ENCODE measurements at places on chromosomes 6 and 20.

GRCh38 chr20:50674138-50674825 is 17.1 kb downstream of the RIPOR3 start:
- no peak for DNase-seq

GRCh38 chr20:62768551-62769287 is 27.6 kb upstream of the MRGBP start:
- no peak for DNase-seq

DNA sequence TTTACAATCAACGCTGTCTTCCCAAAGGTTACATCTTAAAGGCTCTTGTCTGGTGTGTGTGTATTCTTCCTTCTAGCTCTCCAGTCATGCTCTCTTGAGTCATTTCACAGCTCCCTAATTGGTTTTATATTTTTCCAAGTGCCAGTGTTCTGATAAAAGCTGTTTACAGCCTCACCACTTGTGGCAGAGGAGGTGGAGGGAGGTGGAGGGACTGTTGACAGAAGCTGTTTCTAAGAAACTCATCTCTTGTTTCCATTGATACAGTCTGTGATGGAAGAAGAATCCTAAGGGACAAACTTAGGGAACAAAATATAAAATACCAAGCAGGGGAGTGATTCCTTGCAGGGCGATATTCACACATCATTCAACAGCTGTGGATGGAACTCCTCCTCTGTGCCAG is 64.0 kb downstream of the QRSL1 start:
- no peak for DNase-seq

DNA sequence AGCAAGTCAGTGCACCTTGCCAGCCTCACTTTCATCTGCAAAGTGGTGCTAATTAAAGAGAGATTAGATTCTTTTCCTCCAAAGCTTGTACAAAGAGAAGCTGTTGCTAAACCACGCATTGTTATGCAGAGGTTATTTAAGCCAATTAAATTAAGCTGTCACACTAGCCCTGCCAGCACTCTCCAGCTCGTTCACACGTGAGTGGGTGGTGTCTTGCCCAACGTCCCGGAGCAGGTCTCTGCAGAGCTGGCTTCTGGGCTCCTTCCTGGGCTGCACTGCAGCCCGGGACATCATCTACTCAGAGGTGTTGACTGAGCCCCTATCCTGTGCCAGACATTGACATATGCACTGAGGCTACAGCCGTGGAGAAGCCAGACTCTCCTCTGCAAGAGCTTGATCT is 401.6 kb upstream of the SULF2 start:
- DNase-seq: no peak

GRCh38 chr6:54719633-54720032 is 126.9 kb upstream of the FAM83B start:
- no peak for DNase-seq

DNA sequence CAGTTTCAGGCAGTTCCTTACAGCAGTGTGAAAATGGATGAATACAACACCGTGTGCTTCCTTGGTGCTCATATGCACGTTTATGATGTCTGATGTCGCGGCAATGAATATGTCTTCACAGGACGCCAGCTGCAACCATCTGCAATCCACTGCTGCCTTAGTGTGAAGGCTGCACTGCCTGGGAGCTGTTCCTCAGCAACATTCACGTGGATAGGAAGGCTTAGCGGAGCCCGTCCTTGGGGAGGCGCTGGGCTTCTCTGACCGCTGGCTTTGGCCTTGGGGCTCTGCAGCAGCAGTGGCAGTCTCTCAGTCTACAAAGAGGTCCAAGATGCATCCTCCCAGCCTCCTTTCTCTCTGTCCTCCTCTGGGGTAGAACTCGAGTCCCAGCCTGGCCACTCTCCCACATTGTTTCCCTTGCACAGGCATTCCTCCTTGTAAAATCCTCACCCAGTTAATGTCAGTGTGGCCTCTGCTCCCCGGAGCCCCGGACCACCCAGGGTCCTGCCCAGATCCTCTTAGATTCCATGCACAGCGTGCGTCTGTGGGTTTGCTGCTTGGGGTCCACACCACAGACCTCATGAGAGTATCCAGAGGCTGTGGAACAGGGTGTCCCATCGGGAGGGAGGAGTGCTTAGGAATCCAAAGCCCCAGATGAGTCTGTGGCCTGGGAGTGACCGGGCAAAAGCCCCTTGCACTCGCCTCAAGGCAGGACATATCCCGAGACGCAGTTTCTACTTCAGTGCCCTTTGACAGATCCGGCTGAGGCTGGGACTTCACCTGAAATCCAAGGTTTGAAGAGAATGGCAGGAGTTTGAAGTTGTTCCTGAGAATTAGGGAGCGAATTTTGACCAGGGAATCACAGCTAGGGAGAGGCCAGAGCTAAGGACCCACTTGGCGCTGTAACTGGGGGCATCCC is 181.3 kb downstream of the THBS2 start:
- DNase-seq: no peak

GRCh38 chr20:17044891-17045290 is 181.9 kb upstream of the PCSK2 start:
- DNase-seq: no peak

GRCh38 chr20:50586531-50587232 is 76.5 kb downstream of the PTPN1 start:
- DNase-seq: no peak

DNA sequence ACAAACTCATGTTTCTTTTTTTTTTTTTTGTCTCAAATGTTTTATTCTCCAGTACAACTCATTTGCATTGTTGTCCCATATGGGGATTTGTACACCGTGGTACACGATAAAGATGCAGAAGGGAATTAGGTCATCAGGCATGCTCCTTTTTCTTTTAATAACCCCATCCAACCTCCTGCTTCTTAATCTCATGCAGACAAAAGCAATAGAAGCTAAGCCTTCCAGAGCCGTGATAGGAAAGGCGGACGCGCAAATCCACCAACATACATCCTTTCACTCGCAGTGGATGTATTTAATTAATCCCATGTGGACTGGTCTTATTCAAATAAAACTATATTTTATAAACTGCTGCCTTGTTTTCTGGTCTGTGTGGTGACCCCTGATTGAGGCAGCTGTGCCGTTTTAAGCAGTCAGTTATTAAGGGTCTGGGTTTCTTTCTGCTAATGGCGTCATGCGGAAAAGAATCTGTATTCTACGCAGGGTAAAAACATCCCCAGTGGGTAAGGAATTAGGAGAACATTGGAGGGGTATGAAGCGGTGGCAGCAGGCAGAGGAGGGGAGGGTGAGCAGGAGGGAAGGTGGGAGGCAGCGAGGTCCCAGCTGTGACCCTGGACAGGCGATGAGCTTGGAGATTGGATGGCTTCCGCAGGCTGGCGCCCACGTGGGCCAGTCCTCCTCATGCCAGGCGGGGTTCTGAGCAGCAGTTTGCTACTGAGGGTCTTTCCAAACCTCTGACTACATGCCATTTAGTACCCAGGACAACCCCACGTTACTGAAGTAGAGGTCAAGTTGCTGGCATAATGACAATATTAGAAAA is 172.8 kb downstream of the LINC00237 start:
- DNase-seq: no peak

DNA sequence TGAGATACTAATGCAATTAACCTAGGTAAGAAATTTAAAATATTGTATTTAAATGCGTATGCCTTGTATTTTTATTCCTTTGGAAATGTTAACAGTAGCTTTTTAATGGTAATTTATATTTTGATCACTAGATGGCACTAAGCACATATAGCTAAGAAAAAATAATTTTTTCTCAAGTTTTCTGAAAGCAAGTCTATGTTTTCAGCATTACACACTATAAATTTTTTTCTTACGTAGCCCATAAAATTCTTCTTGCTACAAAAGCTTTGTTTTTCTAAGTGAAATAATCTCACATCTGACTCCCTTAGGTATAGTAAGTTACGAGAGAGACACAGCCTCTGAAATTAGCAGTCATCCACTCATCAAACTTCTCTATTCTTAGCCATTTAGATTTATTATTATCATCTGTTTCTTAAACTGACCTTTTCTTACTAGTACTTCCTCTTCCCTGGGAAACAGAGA is 35.7 kb downstream of the TSPYL4 start:
- DNase-seq: no peak

- no peak for DNase-seq
These were observed 1.4 kb upstream of the SNTA1 start for GRCh38 chr20:33444797-33445560.

GRCh38 chr6:105911106-105911629 is 175.0 kb upstream of the PRDM1 start:
- no peak for DNase-seq

DNA sequence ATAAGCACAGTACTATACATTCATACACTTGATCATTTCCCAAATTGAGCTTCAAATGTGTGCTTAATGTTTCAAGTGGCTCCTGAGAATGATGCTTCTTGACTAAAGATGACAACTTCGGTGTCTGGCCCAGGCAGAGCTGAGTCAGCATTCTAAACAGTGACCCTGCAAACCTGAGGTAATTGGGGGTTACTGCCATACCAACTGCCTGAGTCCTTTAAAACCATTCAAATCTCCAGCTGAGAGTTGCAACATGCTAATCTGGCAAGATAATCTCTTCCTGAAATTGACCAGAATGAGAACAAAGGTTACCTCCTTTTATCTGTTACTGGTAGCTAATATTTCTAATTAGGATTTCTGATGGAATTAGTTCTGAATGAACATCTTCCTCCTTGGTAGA is 8.2 kb downstream of the BACH2 start:
- DNase-seq: no peak

- DNase-seq: no peak
These were observed 559.6 kb downstream of the KIF16B start for GRCh38 chr20:16013631-16014030.

DNA sequence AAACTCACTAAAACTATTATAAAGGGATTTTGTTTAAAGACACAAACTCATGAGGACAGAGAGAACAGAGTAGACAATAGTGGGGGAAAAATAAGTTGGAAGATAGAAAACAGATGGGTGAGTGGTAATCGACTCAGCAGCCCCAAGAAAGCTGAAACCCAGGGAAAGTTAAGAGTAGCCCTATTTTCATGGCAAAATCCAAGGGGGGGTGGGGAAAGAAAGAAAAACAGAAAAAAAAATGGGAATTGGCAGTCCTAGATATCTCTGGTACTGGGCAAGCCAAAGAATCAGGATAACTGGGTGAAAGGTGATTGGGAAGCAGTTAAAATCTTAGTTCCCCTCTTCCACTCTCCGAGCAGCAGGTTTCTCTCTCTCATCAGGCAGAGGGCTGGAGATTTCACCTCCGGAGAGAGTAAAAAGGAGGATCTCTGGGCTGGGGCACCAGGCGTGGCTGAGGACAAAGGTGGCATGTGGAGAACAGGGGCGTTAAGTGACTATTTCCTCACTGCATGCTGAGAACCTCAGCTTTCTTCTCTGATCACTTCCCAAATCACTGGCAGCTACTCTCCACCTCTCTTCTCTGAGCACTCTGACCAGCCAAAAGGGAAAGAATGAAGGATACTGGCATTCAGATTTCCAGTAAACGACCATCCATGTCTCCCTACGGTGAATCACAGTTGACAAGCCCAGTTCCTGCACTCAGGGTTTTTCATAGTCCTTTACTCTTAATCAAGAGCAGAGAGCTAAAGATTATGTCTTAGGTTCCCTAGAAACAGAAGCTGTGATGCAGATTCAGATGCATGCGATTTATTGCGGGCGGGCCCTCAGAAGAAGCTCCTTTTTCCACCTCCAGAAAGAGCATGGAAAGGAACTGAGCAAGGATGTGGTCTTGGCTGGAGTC is 7.3 kb upstream of the RNF24 start:
- no peak for DNase-seq

GRCh38 chr6:71642120-71642519 is 244.2 kb upstream of the RIMS1 start:
- no peak for DNase-seq

DNA sequence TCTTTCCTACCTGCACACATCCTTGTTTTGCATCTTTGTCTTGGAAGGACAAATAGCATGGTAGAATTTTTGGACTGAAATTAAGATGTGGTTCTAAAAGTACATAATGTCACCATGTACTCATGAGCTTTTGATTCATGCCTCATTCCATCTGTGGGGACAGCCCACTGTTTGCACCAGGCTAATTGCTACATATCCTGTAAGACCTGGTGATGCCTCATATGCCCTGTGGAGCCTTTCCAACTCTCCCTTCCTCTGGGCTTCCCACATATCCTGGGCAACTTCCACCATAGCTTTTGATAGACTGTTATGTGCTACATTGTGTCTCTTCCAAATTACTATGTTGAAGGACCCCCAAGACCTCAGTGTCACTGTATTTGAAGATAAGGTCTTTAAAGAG is 213.6 kb upstream of the PREP start:
- no peak for DNase-seq

DNA sequence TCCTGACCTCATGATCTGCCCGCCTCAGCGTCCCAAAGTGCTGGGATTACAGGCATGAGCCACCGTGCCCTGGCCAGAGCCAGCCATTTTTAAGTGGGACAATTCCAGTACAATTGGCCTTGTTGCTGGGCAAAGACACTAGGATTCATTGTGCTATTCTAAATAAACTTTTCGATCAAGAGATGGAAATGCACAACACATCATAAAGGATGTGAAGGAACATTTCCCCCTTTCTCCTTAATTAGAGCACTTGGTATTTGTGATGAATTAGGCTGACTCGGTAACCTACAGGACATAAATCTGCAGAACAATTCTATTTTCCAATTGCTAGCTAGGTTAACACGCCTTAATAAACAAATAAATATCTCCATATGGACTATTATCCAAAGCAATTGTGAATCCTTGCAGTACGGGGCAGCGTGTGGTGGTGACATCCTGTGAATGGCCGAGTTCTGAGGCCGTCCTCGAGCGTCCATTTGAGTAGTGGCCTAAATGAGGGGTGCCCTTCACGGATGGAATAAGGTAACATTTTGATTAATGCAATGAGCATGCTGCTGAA is 406.2 kb upstream of the AGPAT4 start:
- DNase-seq: no peak

DNA sequence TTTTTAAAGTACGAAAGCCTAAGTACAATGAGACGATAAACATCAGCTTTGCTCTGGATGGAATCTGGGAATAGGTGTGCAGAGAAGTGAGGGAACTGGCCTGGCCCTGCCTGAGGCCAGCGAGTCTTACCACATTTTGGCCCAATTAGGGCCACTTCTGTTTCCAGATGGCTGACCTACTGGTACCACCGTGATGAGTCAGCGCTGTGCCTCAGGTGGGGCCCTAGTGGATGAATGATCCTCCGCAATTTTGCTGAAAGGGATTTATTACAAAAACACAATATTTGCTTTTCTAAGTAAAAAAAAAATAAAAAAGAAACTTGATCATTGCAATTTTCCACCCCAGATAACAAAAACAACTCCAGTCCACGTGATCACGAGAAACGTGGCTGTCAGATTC is 22.5 kb downstream of the INSM1 start:
- DNase-seq: no peak

DNA sequence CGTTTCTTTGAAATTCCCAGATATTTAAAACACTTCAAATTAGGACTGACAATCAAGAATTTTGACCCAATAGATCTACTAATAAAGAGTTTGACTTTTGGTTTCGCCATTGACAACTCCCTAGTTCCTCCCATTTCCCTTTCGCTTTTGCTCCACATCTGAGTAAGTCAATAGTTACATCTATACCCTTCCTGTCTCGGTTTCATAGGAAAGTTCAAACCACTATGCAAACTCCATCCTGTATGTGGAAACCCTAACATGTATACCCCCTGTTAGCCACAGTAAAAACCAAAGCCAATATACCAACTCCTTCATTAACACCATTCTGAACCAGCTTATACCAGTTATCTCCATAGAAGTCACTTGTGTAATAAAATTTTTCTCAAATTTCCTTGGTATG is 311.1 kb downstream of the MMUT start:
- DNase-seq: no peak

DNA sequence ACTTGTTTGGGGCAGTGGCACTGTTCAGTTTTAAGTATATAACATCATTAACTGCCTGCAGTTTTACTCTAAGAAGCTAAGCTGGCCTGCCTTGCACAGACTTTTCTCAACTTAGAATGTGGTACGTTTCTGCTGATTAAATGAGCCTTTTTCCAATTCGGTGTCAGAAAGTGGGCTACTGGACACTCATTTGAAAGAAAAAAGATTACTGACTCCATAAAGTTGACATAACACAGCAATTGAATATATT is 2.1 kb downstream of the ZMYND8 start:
- DNase-seq: no peak
